ENCODE measurements at places on chromosomes 6 and 20.

DNA sequence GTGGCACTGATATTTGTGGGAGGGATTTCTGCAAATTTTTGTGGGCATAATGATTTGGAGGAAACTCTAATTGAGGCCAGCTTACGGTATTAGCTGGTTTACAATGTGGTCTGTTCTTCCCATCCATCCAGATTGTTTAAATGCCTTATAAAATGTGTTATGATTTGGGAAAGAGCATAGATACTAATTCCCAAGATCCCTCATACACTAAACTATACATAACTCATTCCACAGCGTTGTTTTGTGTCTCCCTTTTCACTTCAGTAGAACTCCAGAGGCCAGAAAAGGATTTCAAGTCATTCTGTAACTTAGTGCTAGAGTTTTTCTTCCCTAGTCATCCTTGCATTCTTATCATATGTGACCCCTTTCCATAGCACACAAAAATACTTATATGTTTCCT lies 292.6 kb upstream of the NT5E start:
- no peak for DNase-seq

GRCh38 chr20:23970049-23970448 lies 18.5 kb downstream of the GGTLC1 start:
- no peak for DNase-seq

- DNase-seq = no peak
These were observed 27.2 kb downstream of the SRC start for GRCh38 chr20:37373020-37373598.

DNA sequence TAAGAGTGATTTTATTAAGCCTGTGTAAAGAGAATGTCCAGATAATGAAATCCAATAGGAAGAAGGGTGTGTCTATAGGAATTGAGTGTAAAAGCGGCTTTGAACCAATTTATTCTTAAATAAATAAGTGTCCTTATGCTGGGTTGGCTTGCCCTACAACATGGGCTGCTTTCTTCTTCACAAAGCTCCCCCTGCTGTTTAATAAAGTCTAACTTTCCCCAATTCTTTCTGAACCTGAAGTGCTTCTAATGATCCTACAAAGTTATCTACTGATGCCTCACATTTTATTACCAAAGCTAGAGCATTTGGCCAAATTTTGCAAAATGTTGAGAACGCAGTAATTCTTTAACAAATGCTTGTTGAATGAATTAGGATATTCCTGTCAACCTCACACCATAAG lies 36.3 kb upstream of the SIRT5 start:
- DNase-seq = no peak

- no peak for DNase-seq
These were observed 86.9 kb downstream of the LYRM4 start for GRCh38 chr6:5173810-5174209.

DNA sequence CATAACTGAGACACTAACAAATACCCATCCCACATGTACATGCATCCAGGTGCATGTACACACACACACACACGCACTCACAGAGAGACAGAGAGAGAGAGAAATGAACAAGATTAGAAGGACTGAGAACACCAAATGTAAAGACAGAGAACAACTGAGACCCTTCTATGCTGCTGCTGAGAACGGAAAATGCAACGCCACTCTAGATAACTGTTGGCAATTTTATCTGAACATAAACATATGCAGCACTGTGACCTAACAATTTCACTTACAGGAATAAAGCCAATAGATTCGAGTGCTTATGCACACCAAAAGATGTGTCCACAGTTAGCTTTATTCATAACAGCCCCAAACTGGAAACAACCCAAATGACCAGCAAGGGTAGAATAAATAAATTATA lies 103.8 kb upstream of the LY86 start:
- DNase-seq = no peak

Measured in nucleus accumbens (tissue), 56 donors.